ENCODE measurements at places on chromosomes 2 and 18. TPM values are rescaled to one million over a fixed set of nuclear protein-coding genes. Genes with fewer than 3 reads are reported as not detected.

GRCh38 chr2:217994776-217995274 is 8.0 kb downstream of the TNS1 start:
- no peak for DNase-seq

DNA sequence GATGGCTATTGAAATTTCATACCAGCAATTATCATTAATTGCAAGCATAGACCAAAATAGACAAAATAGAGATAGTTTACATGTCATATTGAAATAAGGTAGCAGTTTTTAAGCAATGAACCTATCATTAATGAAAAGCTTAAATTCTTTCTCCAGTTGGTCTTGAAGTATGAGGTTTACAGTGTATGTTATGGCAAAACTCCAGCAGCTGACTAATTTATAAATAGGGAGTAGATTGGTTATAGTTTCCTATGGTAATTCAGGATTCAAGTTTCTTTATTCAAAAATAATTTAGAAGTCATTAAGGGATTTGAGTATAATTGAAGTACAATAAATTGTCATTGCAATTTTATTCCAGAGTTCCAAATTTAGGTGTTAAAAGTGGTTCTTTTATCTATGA is 69.6 kb upstream of the COL5A2 start:
- no peak for DNase-seq

GRCh38 chr2:236045251-236046235 is 122.6 kb downstream of the GBX2 start:
- DNase-seq = no peak

The CD8B2 gene
- total RNA-seq = not detected

The BOLL gene
- total RNA-seq = not detected

- no peak for DNase-seq
Measured at GRCh38 chr2:33893824-33894223, 294.7 kb upstream of the FAM98A start.

Measured in glutamatergic neuron (in vitro differentiated cells).